ENCODE measurements at places on chromosomes 1 and 21. TPM values are rescaled to one million over a fixed set of nuclear protein-coding genes. Genes with fewer than 3 reads are reported as not detected.

The FGR gene
- total RNA-seq, result 0.13 TPM

The PLXNA2 gene
- total RNA-seq, result 123 TPM

The OR2T2 gene
- not detected for total RNA-seq

The ADAMTS4 gene
- 28.6 TPM for total RNA-seq

The ZNF593OS gene
- total RNA-seq, result not detected

The CACNA1S gene
- total RNA-seq, result not detected

The HMCN1 gene
- 2.5 TPM for total RNA-seq

The COL11A1 gene
- not detected for total RNA-seq

The NBPF20 gene
- total RNA-seq, result 1.5 TPM

The ESRRG gene
- not detected for total RNA-seq

The DCST2 gene
- total RNA-seq, result not detected

The CLDN8 gene
- not detected for total RNA-seq

The RGS4 gene
- total RNA-seq, result 92.6 TPM

The LENEP gene
- not detected for total RNA-seq

The NPPA gene
- not detected for total RNA-seq

The DCST1 gene
- not detected for total RNA-seq

The GUCA2B gene
- not detected for total RNA-seq

The CSTB gene
- 35.1 TPM for total RNA-seq

The REN gene
- 0.40 TPM for total RNA-seq

The GPR52 gene
- total RNA-seq, result not detected

The SPRR3 gene
- not detected for total RNA-seq

The HES2 gene
- total RNA-seq, result 31.5 TPM

The SNX7 gene
- total RNA-seq, result 44.2 TPM

The CFAP141 gene
- not detected for total RNA-seq

The HSD3B1 gene
- total RNA-seq, result not detected

The FAM78B gene
- 0.15 TPM for total RNA-seq

The RBM34 gene
- total RNA-seq, result 48.8 TPM

The FCAMR gene
- total RNA-seq, result not detected

The BRDT gene
- total RNA-seq, result not detected

The MECR gene
- 20.3 TPM for total RNA-seq

The OR2AK2 gene
- total RNA-seq, result not detected

The HJV gene
- not detected for total RNA-seq

The WNT2B gene
- 0.59 TPM for total RNA-seq

The FCRL5 gene
- total RNA-seq, result not detected

The LCE1E gene
- total RNA-seq, result not detected

The SELE gene
- 3.0 TPM for total RNA-seq

The TMEM200B gene
- total RNA-seq, result 1.8 TPM

The TNNT2 gene
- not detected for total RNA-seq

The PDE4B gene
- total RNA-seq, result 29.9 TPM

The CFHR1 gene
- total RNA-seq, result not detected

The LRRC53 gene
- total RNA-seq, result not detected

The ISG15 gene
- 865 TPM for total RNA-seq

The TBX19 gene
- total RNA-seq, result 0.69 TPM

The FOXO6 gene
- total RNA-seq, result 0.05 TPM

The ZBTB8A gene
- total RNA-seq, result 3.0 TPM

The KIF17 gene
- 25.2 TPM for total RNA-seq

The DISC1 gene
- total RNA-seq, result 5.5 TPM

Measured in mammary microvascular endothelial cell (primary cell).